Natural killer cell (primary cell): ENCODE measurements at places on chromosomes 2 and 18.

DNA sequence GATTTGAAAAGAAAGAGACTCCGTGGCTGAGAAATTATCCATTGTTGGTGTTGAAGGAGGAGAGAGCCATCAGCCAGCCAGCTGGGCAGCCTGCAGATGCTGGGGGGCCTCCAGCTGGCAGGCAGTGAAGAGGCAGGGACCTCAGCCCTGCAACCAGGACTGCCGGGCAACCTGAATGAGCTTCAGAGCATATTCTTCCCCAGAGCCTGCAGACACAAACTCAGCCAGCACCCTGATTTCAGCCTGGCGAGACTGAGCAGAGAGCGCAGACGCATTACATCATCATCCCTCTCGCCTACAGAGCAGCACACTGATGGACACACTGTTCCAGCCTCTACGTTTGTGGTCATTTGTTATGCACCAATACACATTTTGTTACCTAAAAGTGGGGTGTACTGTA, 150.7 kb upstream of the RAB6C start:
- no peak for DNase-seq

DNA sequence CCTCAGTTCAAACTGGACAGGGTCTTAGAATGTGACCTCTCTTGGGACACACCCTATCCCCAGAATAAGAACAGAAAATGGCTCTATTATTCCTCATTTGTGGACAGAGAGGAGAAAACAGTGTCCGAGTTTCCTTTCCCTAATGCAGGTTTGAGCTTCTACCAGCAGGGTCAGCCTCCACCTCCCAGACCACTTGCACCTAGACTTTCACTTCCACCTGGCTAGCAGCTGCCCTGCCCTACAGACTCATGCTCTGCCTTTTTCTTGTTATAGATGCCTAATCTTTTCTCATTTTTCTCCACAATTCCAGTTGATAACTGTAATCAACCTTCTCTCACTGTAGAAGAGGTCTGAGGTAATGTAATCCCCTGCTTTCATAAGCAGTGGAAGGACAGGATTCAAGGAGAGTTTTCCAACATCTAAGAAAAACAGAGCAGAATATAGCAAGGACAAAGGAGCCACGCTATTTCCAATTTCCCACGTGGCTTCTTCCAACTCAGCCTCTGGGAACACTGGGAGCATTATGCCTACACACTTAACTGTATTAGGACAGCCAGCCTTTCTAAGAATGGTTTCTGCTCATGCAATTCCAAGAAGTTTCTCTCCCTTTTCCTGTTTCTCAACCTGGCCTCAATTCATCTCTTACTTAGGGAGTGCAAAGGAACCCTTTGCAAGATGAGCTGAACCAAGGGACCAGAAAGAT, 239.8 kb downstream of the BCL11A start:
- no peak for DNase-seq

DNA sequence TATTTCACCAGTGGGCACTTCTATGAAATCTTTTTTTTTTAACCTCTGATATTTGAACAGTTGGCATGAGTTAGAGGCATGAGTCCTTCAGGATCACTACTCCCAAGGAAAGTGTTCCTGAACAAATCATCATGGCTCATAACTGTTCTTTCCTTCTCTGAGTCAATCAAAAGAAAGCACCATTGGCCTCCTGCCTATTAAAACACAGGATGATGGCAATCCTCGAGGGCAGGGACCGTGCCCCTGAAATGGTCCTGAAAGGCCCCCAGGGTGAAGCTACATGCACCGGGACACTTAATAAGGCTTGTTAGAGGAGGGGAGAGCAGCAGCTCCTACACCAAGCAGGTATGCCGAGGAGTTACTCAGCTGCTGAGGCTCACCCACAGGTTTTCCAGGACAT, 43.5 kb downstream of the SLC14A2 start:
- DNase-seq: no peak

GRCh38 chr2:241853651-241854341, 4.9 kb downstream of the PDCD1 start:
- DNase-seq: no peak

DNA sequence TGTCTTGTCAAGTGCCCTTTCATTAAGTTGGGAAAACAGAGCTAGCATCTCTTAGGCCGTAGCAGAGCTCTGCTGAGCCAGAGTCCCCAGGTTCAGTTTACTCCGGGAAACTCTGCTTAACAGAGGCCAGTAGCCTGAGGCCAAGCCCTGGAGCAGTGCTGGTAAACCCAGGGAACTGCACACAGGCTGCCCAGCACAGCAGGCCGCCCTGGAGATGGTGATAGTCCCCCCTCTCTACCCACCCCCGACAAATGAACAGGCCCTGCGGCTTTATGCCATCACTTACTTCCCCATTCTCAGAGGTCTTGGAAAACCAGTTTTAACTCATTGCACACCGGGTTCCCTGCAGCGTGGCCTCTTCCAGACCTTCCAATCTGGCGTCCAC, 3.5 kb downstream of the CNNM4 start:
- no peak for DNase-seq

- no peak for DNase-seq
Observed at GRCh38 chr2:196225213-196225612, 53.8 kb upstream of the STK17B start.

DNA sequence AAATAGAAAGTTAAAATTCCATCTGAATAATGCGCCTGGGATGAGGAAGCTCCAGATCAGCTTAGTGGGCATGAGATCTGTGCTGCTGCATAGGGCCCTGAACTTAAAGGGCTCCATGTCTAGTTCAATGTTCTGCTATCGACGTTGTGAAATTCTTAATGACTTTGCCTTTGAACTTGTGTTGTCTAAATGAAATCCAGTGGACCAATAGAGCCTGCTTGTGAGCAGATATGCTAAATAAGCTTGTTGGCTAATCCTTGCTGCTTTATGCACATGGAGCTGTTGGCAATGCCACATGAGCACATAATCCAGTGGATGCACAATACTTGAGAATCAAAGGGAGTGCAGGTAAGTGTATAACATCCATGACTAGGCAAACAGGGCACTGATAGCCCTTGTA, 228.6 kb downstream of the TNS1 start:
- DNase-seq: no peak
